Upper lobe of right lung (tissue), 1 donor: ENCODE measurements at places on chromosomes 11 and 22. TPM values are rescaled to one million over a fixed set of nuclear protein-coding genes. Genes with fewer than 3 reads are reported as not detected.
A peak's percentile ranks its signal among the peaks of the same experiment; 100 is the strongest.

DNA sequence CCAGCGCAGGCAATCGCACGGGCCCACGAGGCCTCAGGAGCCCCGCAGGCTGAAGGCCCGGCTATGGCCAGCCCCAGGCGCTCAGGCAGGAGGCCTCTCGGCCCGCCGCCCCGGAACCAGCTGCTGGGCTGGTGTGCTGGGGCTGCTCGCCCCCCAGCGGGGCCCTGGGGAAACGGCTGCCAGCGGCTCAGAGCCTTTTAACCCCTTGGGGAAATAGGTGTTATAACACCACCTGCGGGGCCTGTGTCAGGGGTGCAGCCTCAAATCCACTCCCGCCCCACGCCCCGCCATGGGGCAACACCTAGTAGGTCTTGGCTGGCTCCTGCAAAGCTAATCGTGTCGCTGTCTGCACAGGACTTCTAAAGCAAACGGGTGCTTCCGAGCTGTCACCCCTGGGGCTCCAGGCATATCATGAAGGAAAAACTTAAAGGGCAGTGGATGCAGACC is 237.4 kb downstream of the TTC28 start:
- H3K4me3 ChIP-seq, result peak overlapping the region; percentile 61
- peaks cover 29% of the 10 kb centered on the region for H3K4me1 ChIP-seq
- H3K27me3 ChIP-seq, result no peaks in the 10 kb centered on the region
- peak; percentile 92 for DNase-seq
- H3K36me3 ChIP-seq, result no peaks in the 10 kb centered on the region
- peak overlapping the region; percentile 88 for H3K27ac ChIP-seq

- no peak overlapping the region for H3K4me3 ChIP-seq
- no peak for DNase-seq
- no peaks in the 10 kb centered on the region for H3K4me1 ChIP-seq
- peak overlapping the region; percentile 76 for H3K27ac ChIP-seq
- no peaks in the 10 kb centered on the region for H3K27me3 ChIP-seq
Observed at GRCh38 chr11:126930091-126930841, 70.3 kb downstream of the KIRREL3 start.

DNA sequence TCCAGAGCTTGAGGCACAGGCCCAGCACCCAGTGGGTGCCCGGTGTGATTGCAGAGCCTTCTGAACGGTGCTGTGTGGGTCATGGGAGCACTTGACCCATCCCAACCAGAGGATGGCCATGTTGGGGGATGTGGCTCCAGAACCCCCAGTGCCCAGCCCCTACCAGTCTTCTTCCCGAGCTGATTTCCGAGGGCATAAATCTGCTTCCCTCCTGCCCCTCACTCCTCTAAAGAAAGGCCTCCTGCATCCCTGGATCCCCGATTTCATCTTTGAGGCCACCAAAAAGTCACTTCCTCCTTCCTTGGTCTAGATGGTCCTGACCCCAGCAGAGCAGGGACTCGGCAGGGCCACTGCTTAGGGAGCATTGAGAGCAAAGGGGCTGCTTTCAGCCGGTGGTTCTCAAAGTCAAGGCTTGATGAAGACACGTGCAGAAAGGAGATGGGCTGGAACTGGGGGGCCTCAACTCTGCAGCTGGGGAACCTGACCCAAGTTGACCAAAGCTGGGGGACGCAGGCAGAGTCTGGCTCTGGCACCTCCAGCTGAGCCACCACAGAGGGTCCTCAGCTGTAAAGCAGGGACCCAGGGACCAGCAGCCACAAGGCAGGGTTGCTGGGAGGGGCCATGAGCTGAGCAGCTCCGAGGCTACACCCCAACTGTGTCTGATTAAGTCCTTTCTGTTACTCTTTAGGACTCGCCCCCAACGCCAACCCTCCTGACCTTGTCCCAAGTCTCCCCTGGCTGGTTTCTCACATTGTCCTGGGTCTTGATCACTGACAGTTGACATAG is 56.6 kb downstream of the LINC01488 start:
- no peaks in the 10 kb centered on the region for H3K36me3 ChIP-seq
- peaks cover 32% of the 10 kb centered on the region for H3K4me1 ChIP-seq
- DNase-seq, result peak; percentile 51
- H3K4me3 ChIP-seq, result no peak overlapping the region

GRCh38 chr11:63905179-63905578 is 11.8 kb downstream of the RCOR2 start:
- H3K4me1 ChIP-seq, result no peaks in the 10 kb centered on the region
- DNase-seq, result no peak
- no peak overlapping the region for H3K4me3 ChIP-seq
- H3K36me3 ChIP-seq, result peaks cover 91% of the 10 kb centered on the region

DNA sequence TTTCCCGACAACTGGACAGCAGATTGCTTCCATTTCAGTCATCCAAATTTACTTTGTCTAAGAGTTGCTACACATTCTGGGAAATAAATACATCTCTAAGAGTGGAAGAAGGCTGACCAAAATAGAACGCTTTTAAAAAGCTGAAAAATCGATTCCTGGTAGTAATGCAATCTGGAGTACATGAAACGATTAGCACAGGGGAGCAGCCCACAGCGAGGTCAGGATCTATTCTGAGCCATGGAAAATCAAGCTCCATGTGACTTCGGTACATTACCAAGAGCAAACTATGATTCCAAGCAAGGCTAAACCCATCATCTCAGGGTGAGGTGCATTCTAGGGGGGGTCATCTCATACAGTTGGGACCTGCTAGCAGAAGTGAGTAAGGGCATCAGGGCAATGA is 249.3 kb downstream of the BLID start:
- no peak overlapping the region for H3K4me3 ChIP-seq
- no peak overlapping the region for H3K27ac ChIP-seq
- no peaks in the 10 kb centered on the region for H3K27me3 ChIP-seq
- no peak for DNase-seq

DNA sequence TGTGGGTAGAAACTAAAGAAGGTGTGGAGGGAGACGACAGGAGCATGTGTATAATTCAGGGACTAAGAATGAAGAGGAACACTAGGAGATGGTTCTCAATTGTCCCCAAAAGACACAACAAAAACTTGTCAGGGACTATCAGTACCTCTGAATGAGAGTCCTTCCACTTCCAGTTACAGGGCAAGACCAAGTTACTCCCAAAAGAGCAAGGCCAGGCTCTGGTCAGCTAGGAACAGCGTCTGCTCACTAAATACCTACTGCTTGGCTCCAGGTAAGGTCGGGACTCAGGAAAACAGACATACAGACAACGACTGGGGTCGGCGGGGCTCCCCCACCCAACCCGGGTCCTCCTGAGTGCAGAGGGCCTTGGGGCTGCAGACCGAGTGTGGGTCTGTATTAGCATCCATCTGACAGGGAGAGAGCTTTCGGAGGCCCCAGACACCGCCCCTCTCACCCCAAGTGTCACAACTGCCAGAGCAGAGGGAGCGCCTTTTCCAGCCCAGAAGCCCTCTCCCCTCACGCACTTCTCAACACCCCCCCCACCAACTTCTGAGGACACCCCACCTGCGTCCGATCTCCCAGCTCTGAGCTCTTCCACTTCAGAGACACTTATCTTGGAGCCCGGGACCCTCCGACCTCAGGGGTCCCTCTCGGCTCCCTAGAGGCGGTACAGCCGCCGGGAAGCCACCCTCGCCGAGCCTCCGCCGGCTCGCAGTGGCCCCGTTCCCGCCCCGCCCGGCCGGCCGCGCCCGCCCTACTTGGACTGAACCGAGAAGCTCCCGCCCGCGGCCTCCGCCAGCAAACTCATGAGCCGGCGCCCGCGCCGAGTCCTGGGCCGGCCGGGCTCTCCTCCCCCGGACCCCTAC is 522 bp downstream of the RHOG start:
- no peaks in the 10 kb centered on the region for H3K27me3 ChIP-seq
- H3K4me3 ChIP-seq, result peak overlapping the region; percentile 80
- peaks cover 44% of the 10 kb centered on the region for H3K4me1 ChIP-seq

- peak overlapping the region; percentile 86 for H3K27ac ChIP-seq
- no peaks in the 10 kb centered on the region for H3K27me3 ChIP-seq
- peaks cover 4% of the 10 kb centered on the region for H3K36me3 ChIP-seq
- H3K4me3 ChIP-seq, result peak overlapping the region; percentile 91
- peaks cover 49% of the 10 kb centered on the region for H3K4me1 ChIP-seq
- no peak for DNase-seq
Observed at GRCh38 chr22:31211482-31211861, 626 bp upstream of the LIMK2 start.

GRCh38 chr11:86041975-86042378 is 26.9 kb downstream of the PICALM start:
- H3K27me3 ChIP-seq, result no peaks in the 10 kb centered on the region
- no peak for DNase-seq
- peaks cover 64% of the 10 kb centered on the region for H3K4me1 ChIP-seq
- H3K27ac ChIP-seq, result peak overlapping the region; percentile 44
- H3K36me3 ChIP-seq, result no peaks in the 10 kb centered on the region

DNA sequence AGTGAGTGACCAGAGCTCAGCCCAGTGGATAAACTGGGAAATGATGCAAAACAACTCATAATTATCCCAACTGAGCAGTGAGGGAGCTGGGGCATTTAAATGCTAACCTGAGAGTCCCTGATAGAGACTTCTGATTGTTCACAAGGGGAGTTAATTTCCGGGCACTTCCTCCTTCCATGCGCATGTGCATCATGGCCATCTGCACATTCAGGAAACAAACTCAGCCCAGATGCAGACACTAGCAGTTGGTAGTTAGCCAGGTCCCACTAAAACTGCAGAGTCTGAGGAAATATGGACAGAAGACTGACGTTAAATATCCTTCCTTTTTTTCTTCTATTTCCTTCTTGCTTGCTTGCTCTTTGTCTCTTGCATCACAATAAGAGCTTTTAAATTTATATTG is 852.1 kb upstream of the LRRC4C start:
- no peak overlapping the region for H3K27ac ChIP-seq
- no peaks in the 10 kb centered on the region for H3K36me3 ChIP-seq
- no peaks in the 10 kb centered on the region for H3K27me3 ChIP-seq
- H3K4me3 ChIP-seq, result no peak overlapping the region
- no peak for DNase-seq
- H3K4me1 ChIP-seq, result no peaks in the 10 kb centered on the region

DNA sequence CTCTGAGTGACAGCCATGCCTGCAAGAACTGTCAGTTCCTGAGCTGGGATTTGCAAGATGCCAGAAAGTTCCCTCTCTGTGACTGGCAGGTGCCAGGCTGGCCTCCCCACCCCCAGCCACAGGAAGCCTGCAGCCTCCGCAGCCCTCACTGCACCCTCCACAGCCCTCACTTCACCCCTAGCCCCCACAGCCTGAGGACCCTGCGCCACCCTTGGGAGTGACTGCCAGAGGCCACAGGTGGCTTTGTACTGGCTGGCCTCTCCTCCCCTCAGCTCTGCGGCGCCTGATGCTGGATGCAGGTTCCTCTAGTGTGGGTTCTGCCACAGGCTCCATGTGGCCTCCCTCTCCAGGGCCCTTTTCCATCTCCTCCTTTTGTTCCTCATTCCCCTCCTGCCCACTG is 28.7 kb downstream of the MPPED1 start:
- no peaks in the 10 kb centered on the region for H3K36me3 ChIP-seq
- H3K27me3 ChIP-seq, result no peaks in the 10 kb centered on the region
- no peaks in the 10 kb centered on the region for H3K4me1 ChIP-seq
- no peak overlapping the region for H3K27ac ChIP-seq

GRCh38 chr22:20196094-20196842 is 45.4 kb upstream of the CCDC188 start:
- no peaks in the 10 kb centered on the region for H3K4me1 ChIP-seq
- H3K27me3 ChIP-seq, result no peaks in the 10 kb centered on the region
- no peaks in the 10 kb centered on the region for H3K36me3 ChIP-seq
- H3K27ac ChIP-seq, result no peak overlapping the region
- no peak overlapping the region for H3K4me3 ChIP-seq
- DNase-seq, result no peak

GRCh38 chr11:44314733-44315132 is 4.8 kb upstream of the ALX4 start:
- no peaks in the 10 kb centered on the region for H3K36me3 ChIP-seq
- H3K27ac ChIP-seq, result no peak overlapping the region
- H3K4me1 ChIP-seq, result peaks cover 16% of the 10 kb centered on the region
- DNase-seq, result no peak
- H3K27me3 ChIP-seq, result peaks cover 97% of the 10 kb centered on the region
- H3K4me3 ChIP-seq, result no peak overlapping the region

GRCh38 chr11:86418917-86419316 is 44.2 kb downstream of the CCDC81 start:
- H3K36me3 ChIP-seq, result no peaks in the 10 kb centered on the region
- no peaks in the 10 kb centered on the region for H3K4me1 ChIP-seq
- H3K27ac ChIP-seq, result no peak overlapping the region
- H3K27me3 ChIP-seq, result no peaks in the 10 kb centered on the region
- no peak overlapping the region for H3K4me3 ChIP-seq
- no peak for DNase-seq

GRCh38 chr11:114775875-114776621 is 97.7 kb downstream of the NXPE2 start:
- DNase-seq, result no peak
- no peaks in the 10 kb centered on the region for H3K36me3 ChIP-seq
- H3K4me3 ChIP-seq, result no peak overlapping the region
- peaks cover 4% of the 10 kb centered on the region for H3K27me3 ChIP-seq
- H3K27ac ChIP-seq, result no peak overlapping the region

GRCh38 chr11:45280449-45280848 is 5.7 kb downstream of the SYT13 start:
- no peak overlapping the region for H3K4me3 ChIP-seq
- H3K27ac ChIP-seq, result no peak overlapping the region
- H3K27me3 ChIP-seq, result peaks cover 13% of the 10 kb centered on the region
- no peaks in the 10 kb centered on the region for H3K36me3 ChIP-seq

GRCh38 chr22:40928657-40929056 is 22.5 kb upstream of the RBX1 start:
- no peaks in the 10 kb centered on the region for H3K4me1 ChIP-seq
- no peak overlapping the region for H3K27ac ChIP-seq
- no peaks in the 10 kb centered on the region for H3K27me3 ChIP-seq
- no peak overlapping the region for H3K4me3 ChIP-seq
- H3K36me3 ChIP-seq, result peaks cover 36% of the 10 kb centered on the region

DNA sequence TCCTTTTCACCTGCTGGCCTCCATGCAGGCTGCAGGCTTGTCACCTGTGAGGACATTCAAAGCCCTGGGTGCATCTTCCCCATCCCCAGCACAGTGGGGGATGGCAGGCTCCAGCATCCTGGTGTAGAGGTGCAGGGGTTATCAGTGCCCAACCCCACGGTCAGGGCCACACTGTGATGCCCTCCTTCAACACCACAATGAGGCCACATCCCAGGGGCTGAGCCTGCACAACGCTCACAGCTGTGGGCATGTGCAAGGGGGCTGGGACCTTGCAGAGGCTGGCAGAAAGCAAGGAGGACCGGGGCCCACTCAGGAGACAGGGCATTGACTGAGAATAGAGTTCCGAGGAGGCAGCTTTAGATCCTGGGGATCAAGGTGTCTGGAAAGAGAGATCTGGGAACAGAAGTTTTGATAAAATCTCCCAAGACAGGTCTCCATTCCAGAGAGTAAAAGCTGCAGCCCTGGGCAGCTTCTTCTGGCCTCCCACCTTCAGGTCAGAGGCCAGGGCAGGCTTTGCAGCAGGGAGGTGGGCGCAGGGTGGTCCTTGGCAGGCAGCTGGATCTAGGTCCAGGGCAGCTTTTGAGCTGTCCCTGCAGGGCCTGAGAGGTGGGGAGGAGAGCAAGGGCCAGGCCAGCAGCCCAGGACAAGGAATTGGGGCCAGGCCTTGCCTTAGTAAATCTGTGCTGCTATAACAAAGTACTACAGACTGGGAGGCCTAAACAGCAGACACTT is 250.8 kb upstream of the B3GAT1 start:
- no peaks in the 10 kb centered on the region for H3K36me3 ChIP-seq
- no peak overlapping the region for H3K27ac ChIP-seq

TEF gene
- 45.6 TPM for total RNA-seq

CTNND1 gene
- 245 TPM for total RNA-seq

GUCY1A2 gene
- 31.1 TPM for total RNA-seq

GNAZ gene
- 3.0 TPM for total RNA-seq

KDM4E gene
- not detected for total RNA-seq

GRM5 gene
- total RNA-seq, result 0.06 TPM

SEPTIN3 gene
- 3.2 TPM for total RNA-seq

ARHGAP8 gene
- 18.1 TPM for total RNA-seq

GRIA4 gene
- not detected for total RNA-seq

TPBGL gene
- total RNA-seq, result 0.64 TPM

PLEKHA7 gene
- total RNA-seq, result 43.6 TPM
